Activated CD4-positive, CD25-positive, alpha-beta regulatory T cell treated with anti-CD3 and anti-CD28 coated beads, Interleukin-2, amount 50 U/mL, for 16 hours (primary cell): ENCODE measurements at places on chromosomes 2 and 18.
A peak's percentile ranks its signal among the peaks of the same experiment; 100 is the strongest.

DNA sequence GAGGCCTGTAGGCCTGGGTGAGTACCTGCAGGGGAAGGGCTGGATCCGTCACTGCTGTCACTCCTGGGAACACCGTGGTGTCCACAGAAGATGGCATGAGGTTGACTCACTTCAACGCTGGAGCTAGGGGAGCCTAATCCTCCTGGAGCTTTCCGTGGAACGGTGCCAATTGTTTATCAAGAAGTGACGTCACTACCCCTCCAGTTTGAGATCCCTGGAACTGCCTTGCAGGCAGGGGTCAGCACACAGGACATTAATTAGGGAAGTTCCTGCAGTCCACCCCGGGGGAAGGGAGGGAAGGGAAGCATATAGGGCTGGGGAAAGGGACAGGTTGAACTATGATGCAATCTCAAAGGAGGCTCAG, 408.6 kb downstream of the GALR1 start:
- DNase-seq, result no peak

- no peak for DNase-seq
Observed at GRCh38 chr2:75090770-75091515, 108.4 kb downstream of the TACR1 start.

- DNase-seq, result no peak
Observed at GRCh38 chr2:178827739-178828485, 20.7 kb upstream of the TTN start.

DNA sequence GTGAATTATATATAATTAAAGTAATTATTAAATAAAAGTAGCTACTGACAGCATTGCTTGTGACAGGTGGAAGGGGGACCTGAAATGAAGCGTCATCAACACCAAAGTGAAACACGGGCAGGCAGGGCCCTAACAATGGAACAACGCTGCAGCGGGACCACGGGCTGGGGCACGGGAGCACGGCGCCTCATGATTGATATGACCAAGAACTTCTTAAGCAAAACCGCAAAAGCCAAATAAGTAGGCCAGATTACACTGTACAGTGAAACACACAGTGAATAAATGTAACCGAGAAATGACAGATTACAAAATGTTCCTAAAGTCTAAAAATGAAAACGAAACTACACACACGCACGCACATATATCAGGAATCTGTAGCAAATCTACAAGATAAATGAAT, 81.4 kb downstream of the SNTG2 start:
- no peak for DNase-seq

DNA sequence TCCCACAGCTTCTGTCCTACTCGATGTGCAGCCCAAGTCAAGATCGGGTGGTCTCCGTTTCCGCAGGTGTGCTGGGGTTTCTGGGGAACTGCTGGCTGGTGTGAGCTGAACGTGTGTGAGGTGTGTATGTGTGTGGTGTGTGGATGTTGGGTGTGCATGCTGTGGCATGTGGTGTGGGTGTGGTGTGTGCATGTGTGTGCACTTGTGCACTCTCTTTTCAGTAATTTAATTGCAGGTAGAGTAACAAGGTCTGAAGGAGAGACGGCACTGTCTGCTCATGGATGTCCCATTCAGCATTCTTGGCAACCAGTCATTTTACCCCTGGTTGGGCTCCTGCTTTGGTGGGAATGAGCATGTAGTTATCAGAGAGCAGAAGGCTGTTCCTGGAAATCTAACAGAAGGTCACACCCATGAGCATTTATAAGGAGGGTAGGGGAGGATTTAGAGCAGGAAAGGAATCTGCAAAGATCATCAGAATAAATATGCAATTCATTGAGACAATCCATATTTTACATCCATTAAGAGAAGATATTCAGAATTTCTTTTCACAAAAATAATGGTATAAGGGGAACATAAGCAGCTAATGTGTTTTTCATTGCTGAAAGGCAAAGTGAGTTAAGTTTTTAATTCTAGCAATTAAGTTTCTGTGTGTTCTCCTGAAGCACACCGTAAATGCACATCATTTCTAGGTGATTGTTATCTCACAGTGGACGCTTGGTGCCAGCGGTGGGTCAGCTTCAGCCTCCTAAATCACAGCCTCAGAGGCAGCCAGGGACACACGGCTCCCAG, 60.7 kb downstream of the ADI1 start:
- no peak for DNase-seq

DNA sequence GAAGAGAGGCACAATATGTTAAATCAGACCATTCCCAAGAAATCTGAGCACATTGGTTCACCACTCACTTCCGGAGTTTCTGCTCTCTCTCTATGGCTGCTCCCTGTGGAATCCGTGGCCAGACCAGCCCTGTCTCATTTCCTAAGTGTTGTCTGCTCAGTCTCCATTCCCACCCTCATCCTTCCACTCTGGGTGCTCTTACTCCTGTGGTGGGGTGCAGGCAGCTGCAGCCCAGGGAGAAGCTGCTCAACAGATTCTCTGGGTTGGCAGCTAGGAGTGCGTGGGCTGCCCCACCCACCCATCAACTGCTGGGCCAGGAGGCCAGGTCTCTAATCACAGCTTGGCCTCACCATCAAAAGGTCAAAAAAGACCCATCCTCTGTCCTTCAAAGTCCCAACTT, 98.3 kb downstream of the ARL4C start:
- no peak for DNase-seq

GRCh38 chr2:240655931-240656886, 26.5 kb downstream of the AQP12B start:
- no peak for DNase-seq

DNA sequence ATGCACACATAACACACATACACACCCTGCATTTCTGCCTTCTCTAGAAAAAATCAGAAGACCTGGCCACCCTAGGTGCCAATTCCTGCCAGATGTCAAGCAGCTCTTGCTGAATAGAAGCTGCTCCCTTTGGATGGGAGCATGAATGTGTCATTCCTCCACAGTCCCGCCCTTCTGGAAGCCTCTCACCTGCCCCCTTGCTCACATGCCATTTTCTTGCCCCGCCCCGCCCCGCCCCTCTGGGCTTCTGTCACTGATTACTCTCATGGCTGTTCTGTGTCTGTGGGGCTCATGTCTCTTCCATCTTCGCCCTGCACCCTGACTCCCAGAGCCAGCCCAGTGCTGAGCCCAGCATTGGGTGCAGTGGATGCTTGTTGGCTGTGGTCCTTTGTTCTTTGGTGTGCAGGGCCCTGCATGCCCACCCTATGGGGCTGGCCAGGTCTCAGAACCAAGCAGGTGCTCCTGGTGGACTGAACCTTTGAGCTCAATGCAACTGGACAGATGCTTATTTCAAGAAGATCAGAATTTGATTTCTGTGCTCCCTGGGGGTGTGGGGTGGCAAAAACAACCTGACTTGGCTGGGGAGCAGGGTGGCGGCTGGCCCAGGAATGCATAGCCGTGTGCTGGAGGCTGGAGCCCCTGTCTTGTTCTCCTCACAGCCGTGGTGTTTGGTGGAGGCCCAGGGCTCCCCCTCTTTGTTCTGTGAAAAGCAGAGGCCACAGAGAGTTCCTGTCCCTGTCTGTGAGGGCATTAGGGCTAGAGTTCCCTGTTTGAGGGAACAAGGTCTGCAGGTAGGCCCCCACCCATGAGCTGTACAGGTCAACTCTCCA, 140.6 kb upstream of the GLI2 start:
- no peak for DNase-seq

- DNase-seq, result no peak
Observed at GRCh38 chr18:44502790-44503189, 177.9 kb upstream of the SETBP1 start.

DNA sequence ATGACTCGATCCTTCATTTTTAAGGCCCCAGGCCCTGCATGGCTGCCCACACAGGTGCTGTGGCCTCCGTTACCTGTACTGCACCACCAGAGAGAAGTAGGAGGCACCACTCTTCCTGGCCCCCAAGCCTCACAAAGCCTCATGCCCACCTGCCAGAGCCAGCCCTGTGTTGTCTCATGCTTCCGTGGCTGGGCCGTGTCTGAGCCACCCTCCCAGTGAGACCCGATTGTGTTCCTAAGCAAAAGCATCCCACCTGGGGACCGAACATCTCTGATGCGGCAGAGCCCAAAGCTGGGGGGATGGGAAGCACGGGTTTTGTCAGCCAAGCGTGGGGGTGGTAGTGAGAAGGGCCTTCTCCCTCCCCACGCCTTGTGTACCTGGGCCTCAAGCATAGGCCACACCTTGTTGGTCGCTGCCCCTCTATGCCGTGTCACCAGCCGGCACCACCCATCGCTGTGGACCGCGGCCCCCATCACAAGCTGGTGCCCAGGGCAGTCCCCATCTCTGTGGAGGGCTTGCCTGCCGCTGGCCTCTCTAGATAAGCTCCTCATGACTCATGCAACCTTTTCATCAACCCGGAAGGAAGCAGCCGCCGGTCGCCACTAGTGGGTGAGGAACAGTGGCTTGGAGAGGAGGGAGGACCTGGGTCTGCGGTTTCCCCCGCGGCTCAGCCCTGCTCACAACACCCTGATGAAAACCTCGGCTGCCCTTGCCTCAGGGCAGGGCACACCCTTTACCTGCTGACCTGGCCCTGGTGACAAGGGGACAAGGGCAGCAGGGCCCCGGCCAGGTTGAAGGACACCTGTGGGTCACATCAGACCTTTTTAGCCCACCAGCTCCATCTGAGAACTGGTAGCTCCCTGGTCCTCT, 2.7 kb upstream of the RNPEPL1 start:
- peak; percentile 80 for DNase-seq

- DNase-seq, result no peak
Observed at GRCh38 chr2:174716785-174717184, 47.5 kb downstream of the CHRNA1 start.

- DNase-seq, result peak; percentile 22
Observed at GRCh38 chr2:68925295-68925896, 27.3 kb downstream of the GKN2 start.

DNA sequence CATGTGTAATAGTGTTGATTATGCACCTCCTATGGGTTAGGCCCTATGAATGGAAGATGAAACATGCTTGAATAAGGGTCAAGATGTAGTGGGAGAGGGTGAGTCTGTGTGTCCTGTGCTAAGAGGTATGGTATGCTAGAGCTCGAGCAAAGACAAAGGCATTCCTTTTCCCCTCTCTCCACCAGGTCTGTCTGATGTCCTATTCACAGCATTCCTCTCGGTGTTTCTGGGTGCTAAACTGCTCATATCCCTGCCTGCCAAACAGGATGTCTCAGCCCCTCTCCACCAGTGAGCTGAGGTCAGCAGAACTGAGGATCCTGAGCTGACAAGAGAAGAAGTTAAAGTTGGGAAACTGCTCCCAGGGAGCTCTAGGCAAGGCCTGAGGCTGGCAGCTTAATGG, 344.9 kb downstream of the TSN start:
- DNase-seq, result no peak

DNA sequence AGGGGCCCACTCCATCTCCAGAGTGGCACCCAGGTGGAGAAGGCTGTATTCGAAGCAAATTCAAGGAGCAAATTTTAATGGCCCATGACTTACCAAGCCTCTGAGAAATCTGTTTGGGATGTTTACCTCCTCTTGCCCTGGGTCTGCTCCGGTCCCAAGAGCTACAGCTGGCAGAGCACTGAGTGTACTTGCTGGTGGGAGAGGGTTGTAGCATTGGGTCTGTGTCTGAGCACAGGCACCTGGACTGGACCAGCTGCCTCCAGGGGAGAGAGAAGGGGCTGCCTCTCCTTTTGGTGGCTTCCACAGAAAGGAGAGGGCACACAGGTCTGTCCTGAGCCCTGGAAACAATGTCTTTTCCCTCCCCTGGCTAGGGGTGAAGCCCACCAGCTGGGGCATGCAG, 9.8 kb downstream of the EN1 start:
- no peak for DNase-seq

GRCh38 chr2:44562737-44563136, 201.0 kb downstream of the CAMKMT start:
- DNase-seq, result no peak

- no peak for DNase-seq
Observed at GRCh38 chr2:59737299-59737698, 816.2 kb downstream of the BCL11A start.

DNA sequence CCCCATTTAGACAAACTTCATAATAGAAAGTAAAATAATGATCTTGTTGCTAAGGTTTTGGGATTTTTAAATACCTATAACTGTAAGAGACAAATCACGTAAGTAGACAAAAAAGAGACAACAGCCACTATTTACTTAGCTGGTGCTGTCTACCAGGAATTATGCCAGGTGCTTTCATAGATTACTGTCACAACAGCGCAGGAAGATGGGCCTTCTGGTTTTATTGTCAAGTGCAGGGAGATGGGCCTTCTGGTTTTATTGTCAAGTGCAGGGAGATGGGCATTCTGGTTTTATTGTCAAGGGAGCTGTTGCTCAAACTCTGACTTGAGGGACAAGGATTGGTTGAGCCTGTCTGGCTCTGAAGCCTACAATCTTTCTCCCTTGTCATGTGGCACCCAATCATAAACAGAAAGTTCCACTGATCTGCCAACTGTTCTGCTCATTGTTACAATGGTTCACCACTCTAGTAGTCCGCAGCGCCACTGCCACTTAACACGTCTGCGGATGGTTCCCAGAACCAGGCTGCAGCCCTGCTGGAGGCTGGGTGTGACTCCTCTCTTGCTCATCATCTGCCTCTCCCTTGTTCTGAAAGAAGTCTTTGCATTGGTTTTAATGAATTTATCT, 95.0 kb downstream of the RNF144A start:
- no peak for DNase-seq

DNA sequence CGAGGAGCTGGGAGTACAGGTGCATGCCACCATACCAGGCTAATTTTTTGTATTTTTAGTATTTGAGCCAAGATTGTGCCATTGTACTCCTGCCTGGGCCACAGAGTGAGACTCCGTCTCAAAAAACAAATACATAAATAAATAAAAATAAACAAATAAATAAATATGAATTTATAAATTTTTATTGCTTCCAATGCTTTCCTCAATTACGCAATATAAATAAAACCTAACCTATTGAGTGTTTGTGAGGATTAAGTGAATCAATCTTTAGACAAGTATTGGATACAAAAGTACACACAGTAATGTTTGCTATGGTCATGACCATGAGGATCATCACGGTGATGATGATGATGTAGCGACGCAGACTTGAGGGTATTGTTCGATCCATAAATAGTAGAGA, 257.4 kb downstream of the ASXL3 start:
- no peak for DNase-seq

GRCh38 chr2:60422826-60423483, 130.5 kb downstream of the BCL11A start:
- no peak for DNase-seq

DNA sequence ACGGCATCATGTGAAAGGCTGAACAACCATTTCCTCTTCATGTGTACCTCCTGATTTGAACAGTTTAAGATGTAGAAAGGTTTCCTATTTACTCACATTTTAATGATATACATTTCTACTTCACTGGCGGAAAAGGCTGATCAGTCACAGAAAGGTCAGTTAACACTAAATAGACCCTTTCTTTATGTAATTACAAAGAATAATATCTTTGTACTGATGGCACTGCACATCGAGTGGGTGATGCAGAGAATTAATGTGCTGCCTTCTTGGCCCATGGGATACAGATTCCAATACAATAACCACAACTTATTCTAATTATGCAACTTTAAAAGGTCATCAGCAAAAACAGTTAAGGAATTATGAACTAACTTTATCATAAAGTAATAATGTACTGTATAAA, 328.5 kb upstream of the KLHL14 start:
- DNase-seq, result no peak
